ENCODE measurements at places on chromosomes 2 and 18.

DNA sequence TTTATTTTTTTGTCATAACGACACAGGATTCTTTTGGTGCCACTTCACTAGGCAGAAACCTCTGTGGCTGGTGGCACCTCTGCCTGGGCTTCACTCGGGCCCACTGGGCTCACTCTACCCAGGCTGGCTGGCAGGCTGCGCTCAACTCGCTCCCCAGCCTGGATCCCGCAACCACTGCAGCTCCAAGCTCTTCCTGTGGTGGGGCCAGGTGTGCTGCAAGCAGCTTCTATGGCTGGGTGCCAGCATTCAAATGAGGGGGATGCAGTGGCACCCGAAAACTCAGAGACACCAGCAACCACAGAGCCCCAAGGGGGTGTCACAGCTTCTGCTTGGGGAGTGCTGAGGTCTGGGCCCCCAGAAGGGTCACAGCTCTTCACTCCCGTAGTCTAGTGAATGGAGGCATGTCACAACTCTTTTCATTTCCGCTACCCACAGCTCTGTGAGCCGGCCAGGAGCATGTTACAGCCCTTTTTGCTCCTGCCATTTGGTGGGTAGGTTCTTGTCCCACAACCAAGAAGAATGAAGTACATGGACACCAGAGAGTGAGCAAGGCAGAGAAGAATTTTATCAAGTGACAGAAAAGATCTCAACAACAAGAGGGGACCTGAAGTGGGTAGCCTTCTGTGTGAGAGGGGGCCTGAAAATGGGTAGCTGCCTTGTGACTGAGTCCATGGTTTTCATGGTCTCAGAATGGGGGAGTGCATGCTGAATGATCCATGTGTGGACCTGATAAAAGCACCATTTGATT is 170.1 kb downstream of the UBR3 start:
- DNase-seq, result no peak

- DNase-seq, result no peak
Observed at GRCh38 chr2:56390644-56391043, 206.9 kb downstream of the CCDC85A start.

GRCh38 chr2:169303579-169304305 is 58.6 kb downstream of the LRP2 start:
- no peak for DNase-seq

- no peak for DNase-seq
Observed at GRCh38 chr18:23889907-23890306, 124.6 kb upstream of the TTC39C start.

DNA sequence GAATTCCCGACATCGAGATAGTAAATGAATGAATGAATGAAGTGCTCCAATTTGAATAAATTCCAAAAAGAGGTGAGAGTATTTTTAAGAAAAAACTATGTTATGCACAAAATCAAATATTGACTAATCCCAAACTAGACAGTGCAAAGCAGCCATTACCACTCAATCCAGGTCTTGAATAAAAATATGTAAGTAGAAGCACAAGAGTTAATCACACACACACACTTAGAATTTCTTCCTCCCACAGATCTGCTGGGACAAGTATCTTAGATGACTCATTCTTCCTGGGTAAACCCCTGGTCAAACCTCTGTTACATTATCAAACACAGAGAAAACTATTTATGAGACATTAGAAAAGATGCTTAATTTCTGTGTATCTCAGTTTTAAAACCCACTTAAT is 102.0 kb downstream of the PLA2R1 start:
- DNase-seq, result no peak

GRCh38 chr2:222689322-222689721 is 17.9 kb downstream of the MOGAT1 start:
- no peak for DNase-seq

DNA sequence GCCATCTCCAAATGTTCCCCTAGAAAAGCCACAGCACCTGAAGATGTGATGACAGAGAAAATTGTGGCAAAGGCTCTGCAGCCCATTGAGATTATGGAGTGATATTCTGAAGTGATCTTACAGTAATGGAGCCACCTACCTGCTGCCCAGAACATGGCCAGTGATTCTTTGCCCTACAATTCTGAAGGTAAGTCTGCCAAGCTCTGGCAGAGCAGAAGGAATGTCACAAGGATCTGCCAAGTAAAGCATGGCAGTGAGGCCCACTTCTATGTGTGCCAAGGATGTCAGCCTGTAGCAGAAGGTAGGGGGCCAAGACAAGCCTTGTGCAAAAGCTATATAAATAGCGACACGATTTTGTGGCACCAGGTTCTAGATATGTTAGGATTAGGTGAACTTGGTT is 155.1 kb downstream of the RND3 start:
- DNase-seq, result no peak

GRCh38 chr2:119222213-119222612 is 1.4 kb upstream of the STEAP3 start:
- no peak for DNase-seq

GRCh38 chr18:8984131-8984721 is 118.3 kb upstream of the NDUFV2 start:
- DNase-seq, result no peak

GRCh38 chr2:176826984-176827668 is 385.5 kb upstream of the HNRNPA3 start:
- peak; percentile 56 for DNase-seq

Measured in stimulated activated CD8-positive, alpha-beta memory T cell treated with anti-CD3 and anti-CD28 coated beads, Interleukin-2, amount 100 ng/mL, for 48 hours (primary cell).